ENCODE measurements at places on chromosomes 5 and 9.

DNA sequence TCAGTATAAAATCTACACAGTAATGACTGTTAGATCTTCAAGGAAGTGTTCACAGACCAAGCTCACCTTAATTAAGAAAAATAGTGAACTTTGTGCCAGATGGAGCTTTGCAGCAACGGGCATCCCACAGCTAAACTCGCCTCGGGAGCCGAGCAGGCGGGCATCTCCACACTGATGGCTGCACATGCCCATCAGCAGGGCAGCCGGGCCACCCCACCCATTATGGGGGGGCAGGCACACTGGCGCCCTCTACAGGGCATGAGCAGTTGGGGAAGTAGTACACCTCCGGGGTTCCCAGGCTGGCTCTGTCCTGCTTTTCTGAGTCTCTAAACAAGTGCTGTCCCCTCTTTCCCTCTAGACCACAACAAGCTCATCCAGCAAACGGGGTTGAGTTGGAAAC, 21.6 kb downstream of the ANKS6 start:
- DNase-seq: no peak

DNA sequence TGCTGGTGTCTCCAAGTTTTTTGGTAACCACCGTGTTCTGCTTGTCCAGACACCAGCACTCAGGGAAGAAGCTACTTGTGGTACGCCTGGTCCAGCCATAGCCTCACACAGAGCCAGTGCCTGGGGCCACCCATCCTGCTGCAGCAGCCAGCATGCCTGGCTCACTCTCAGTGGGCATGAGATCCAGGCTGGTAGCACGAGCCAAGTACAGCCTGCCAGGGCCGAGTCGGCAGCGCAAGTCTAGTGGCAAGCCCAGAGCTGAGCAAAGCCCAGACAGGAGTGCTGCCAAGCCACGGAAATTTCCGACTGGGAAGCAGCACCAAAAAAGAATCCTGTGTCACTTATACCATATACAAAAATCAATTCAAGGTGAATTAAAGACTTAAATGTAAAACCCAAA, 36.3 kb upstream of the FBXL17 start:
- no peak for DNase-seq

- DNase-seq: no peak
Observed at GRCh38 chr9:89496645-89497256, 1.2 kb downstream of the SEMA4D start.

- no peak for DNase-seq
Observed at GRCh38 chr5:53180538-53180937, 71.0 kb upstream of the MOCS2 start.

DNA sequence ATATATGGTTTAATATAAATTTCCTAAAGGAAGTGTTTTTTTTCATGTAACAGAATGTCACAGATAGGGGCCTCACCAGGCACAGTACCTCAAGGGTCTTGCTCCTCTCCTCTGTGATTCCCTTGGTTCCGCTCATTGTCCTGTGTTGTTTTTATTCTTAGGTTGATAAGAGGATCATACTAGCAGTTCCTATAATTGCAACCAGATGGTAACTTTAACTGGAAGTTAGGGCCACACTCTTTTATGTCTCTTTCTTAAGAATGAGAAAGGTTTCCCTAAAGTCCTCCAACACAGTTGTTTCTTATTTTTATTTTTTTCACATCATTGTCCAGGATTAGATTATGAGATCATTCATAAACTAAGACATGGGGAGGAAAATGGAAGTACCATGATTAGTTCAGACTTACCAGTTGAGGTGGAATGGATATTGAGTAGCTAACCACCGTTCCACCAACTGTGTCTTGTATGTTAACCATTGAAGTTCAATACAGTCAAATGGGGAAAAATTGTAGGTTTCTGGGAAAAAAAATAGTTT, 41.1 kb downstream of the FAM174A start:
- DNase-seq: no peak

GRCh38 chr5:94244921-94245320, 373.5 kb downstream of the KIAA0825 start:
- no peak for DNase-seq

Measured in NCI-H187 (cell line).